Adipose tissue (tissue), 3 donors: ENCODE measurements at places on chromosomes 4 and X. TPM values are rescaled to one million over a fixed set of nuclear protein-coding genes. Genes with fewer than 3 reads are reported as not detected.

The GPRASP1 gene
- polyA plus RNA-seq, result 1.6 TPM

The ZMAT1 gene
- 3.7 TPM for polyA plus RNA-seq

The OTC gene
- 1.0 TPM for polyA plus RNA-seq

The KIF4A gene
- polyA plus RNA-seq, result 0.34 TPM

The DUSP21 gene
- polyA plus RNA-seq, result not detected

The TLR3 gene
- polyA plus RNA-seq, result 3.2 TPM

The CLCN5 gene
- polyA plus RNA-seq, result 1.2 TPM

The NPY5R gene
- polyA plus RNA-seq, result 3.1 TPM

The CCDC120 gene
- 2.4 TPM for polyA plus RNA-seq

The TMSB15A gene
- polyA plus RNA-seq, result 0.25 TPM

The ABCG2 gene
- polyA plus RNA-seq, result 0.22 TPM

The MAPK10 gene
- polyA plus RNA-seq, result 34.9 TPM

The MGARP gene
- polyA plus RNA-seq, result 0.07 TPM

The TLR1 gene
- polyA plus RNA-seq, result 2.9 TPM

The CDX4 gene
- not detected for polyA plus RNA-seq

The MAGEB2 gene
- polyA plus RNA-seq, result not detected

The WDR1 gene
- 52.1 TPM for polyA plus RNA-seq

The ATP2B3 gene
- polyA plus RNA-seq, result 0.02 TPM

The FREM3 gene
- 0.01 TPM for polyA plus RNA-seq
